ENCODE measurements at places on chromosomes 6 and 20.

GRCh38 chr6:11275598-11275997 lies 43.1 kb upstream of the NEDD9 start:
- no peak for DNase-seq

GRCh38 chr20:47561180-47561579 lies 59.5 kb downstream of the NCOA3 start:
- no peak for DNase-seq

- DNase-seq: no peak
These were observed 419.1 kb downstream of the CDC5L start for GRCh38 chr6:44806656-44807055.

DNA sequence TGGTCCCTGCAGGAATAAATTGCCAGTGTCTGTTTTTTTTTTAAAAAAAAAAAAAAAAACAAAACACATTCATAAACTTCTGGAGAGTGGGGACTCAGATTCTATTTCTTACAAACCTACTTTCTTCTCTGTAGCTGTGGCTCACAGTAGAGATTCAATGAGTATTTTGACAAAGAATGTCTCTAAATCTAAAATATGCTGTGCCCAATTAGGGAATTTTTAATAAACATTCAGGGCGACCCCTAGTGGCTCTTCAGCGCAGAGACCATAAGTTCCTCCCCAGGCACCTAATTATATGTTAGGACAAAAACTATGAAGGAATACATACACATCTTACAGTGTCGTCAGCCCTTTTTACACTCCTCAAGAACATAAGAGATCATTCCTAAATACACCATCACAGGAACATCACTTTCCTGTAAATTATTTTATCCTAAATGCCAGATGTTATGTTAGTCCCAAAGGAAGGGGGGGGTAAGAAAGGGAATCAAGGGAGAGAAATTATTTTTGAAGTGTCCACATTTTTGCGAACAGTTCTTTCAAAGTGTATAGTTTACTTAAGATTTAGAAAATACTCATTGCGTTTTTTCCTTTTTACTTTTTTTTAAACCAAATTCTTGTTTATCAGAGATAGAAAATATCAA lies 21.8 kb upstream of the NAA20 start:
- DNase-seq: peak; percentile 65

GRCh38 chr20:21702016-21702415 lies 3.4 kb upstream of the PAX1 start:
- no peak for DNase-seq

DNA sequence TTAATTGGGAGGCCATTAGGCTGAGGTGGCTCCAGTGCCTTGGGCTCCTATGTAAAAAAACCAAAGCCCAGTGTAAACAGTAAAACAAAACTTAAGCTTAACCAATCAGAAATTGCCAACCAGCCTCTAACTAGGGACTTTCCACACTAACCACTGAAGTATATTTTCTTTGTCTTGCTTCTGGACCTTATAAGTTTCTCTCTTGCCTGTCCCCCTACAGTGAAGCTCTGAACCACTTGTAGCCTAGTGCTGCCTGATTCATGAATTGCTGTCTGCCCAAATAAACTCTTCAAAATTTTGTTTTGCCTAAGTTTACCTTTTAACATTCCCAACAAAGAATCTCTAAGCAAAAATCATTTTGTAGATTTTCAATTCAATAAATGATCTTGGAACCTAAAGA lies 28.2 kb downstream of the POPDC3 start:
- no peak for DNase-seq

DNA sequence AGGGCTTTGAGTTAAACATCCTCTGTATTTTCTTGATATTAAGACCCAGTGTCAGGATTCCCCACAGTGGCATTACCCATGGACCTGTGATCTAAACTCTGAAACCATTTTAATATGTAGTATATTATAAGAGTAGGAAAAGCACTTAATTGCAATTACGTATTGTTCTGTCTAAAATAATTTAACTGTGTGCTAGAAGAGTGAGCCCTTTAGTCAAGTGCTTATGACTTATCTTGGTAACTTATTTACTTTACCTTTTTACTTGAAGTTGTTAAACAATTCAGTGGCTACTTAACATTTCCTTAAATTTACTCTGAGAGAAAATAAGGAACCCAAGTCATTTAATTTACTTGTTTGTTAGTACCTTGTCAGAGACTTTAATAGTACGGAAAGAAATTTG lies 173.6 kb downstream of the CDKAL1 start:
- DNase-seq: no peak

GRCh38 chr6:168826726-168827585 lies 386.0 kb downstream of the SMOC2 start:
- DNase-seq: no peak

DNA sequence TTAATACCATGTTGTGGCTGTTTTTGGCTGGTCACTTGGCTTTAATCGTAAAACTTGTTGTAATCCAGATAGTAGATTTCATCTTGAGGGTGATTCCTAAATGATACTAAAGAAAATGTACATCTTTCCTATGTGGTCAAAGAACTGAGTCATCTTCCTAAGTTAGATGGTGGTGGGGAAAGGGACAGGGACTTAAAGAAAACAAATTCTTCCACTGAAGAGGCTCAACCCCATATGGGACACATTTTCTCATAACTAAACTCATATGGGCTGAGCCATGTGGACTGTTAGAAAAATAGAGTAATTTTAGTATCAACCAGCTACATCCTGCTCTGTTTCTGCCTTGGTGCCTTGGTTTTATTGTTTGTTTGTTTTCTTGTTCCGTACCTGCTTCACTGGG lies 155.8 kb downstream of the TSHZ2 start:
- DNase-seq: no peak

DNA sequence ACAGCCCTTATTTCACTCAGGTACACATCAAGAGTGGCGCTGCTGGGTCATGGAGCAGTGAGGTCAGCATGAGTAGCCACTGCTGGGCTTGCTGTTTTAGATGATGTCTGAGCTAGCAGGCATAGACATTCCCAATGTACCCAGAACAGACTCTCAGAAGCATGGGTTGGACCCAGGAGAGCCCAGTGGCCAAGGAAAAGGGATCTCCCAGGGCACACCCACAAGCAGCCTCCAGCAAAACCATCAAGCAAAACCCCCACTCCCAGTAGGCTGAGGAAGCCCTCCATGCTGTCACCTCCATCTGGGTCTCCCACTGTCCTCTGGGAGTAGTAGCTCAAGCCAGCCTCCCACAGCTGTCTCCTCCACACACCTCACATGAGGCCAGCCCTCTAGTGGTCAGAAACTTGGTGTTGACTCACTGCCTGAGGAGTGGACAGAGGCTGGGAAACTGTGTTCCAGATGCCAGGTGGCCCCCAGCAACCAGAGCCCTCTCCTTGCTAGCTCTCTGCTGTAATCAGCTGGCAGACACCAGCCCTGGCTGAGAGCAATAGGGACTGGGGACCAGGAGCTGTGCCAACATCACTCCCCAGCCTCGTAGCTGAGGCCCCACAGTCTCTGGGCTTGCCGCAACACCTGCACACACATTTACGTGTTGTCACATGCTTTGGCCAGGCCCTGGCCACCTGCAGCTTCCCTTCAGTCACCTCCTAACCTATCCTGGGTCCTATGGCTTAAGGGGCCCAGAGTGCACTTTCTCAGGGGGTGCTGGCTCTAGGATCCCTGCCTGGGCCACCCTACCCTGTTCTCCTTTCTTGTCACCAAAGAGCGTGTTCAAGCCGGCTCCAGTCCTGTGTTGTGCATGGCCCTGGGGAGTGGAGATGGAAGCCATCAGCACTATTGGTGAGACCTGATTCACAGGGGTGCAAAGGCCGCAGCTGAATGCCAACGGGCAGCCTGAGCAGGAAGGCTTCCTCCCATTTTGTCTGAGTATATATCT lies 1.9 kb upstream of the AP5S1 start:
- peak; percentile 95 for DNase-seq

DNA sequence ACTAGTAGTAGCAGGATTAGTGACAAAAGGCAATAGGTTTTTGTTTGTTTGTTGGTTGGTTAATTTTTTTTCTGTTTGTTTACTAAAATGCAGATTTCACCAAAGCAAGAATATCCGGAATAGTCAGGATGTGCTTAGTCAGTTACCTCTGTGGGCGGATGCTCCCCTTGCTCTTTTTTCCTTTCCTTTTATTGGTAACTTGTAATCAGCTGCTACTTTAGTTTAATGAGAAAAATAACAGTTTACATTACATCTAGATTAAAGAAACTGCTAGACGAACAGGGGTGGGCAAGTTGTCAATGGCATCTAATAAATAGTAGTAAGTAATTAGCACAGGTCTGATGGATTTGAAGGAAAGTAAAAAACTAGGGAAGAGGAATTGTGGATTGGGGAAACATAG lies 646.9 kb upstream of the FLRT3 start:
- no peak for DNase-seq

GRCh38 chr6:127212376-127212775 lies 54.3 kb upstream of the RNF146 start:
- DNase-seq: no peak

- no peak for DNase-seq
These were observed 229.8 kb downstream of the NKAIN2 start for GRCh38 chr6:124033501-124033900.

GRCh38 chr20:13094976-13095375 lies 86.2 kb downstream of the SPTLC3 start:
- no peak for DNase-seq

- no peak for DNase-seq
These were observed 106.0 kb downstream of the ZNF217 start for GRCh38 chr20:53487461-53488200.

GRCh38 chr6:67629258-67629657 lies 1005.8 kb upstream of the ADGRB3 start:
- no peak for DNase-seq

DNA sequence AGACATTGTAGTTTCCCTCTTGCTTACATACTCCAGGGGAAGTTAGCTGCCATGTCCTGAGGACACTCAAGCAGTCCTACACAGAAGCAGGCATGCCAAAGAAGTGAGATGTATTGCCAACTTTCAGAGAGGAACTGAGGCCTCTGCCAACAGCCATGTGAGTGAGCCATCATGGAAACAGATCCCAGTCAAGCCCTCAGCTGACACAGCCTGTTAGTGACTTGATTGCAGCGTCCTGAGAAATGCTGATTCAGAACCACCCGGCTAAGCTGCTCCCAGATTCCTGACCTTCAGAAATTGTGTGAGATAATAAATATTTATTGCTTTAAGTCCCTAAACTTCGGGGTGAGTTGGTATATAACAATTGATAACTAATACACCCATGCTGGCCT lies 38.1 kb downstream of the GSTA2 start:
- DNase-seq: no peak

GRCh38 chr20:3109350-3110302 lies 25.1 kb upstream of the AVP start:
- DNase-seq: no peak

- DNase-seq: peak; percentile 41
These were observed 30.3 kb upstream of the AFDN start for GRCh38 chr6:167796192-167796981.

DNA sequence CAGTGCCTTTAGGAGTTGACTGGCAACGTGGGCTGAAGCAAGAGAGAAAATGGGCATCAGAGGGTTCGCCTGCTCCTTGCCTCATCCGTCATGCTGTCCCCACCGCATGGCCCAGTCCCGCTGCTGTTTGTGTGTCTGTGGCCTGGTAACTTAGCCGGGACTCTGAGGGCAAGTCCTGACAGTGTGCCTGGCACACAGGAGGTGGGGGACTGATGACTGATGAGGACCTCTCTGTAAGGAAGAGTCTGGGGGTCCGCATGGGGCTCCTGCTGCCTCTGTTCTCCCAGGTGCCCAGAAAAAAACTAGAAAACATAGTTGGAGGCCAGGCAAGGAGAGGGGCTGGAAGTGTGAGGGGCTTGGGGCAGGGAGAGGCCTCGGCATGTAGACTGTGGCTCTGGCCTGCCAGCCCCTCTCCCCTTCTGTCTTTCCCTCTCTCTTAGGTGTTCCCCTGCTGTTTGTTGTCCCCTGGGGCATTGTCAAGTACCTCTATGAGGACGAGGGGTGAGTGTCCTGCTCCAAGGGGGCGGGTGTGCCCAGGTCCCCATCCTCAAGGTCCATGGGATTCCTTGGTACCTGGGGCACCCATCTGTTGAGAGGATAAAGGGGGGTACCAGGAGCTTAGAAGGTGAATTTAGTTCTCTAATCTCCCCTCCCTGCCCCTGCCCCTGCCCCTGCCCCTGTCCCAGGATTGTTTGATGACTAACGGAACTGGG lies 29.5 kb downstream of the GLP1R start:
- DNase-seq: no peak

All from NCI-H524 (cell line).